Kidney (tissue), 22 donors: ENCODE measurements at places on chromosomes 7 and 10. TPM values are rescaled to one million over a fixed set of nuclear protein-coding genes. Genes with fewer than 3 reads are reported as not detected.

Gene GATA3
- total RNA-seq, result 23.5 TPM

Gene MYL7
- total RNA-seq, result not detected

Gene OPALIN
- total RNA-seq, result not detected

Gene PWWP2B
- total RNA-seq, result 24.3 TPM

Gene ANKRD22
- 3.6 TPM for total RNA-seq

Gene EGR2
- total RNA-seq, result 1.6 TPM

Gene RBM48
- total RNA-seq, result 14.4 TPM

Gene ZNF365
- total RNA-seq, result 1.0 TPM

Gene SLIT1
- 0.35 TPM for total RNA-seq

Gene ORAI2
- 45.6 TPM for total RNA-seq

DNA sequence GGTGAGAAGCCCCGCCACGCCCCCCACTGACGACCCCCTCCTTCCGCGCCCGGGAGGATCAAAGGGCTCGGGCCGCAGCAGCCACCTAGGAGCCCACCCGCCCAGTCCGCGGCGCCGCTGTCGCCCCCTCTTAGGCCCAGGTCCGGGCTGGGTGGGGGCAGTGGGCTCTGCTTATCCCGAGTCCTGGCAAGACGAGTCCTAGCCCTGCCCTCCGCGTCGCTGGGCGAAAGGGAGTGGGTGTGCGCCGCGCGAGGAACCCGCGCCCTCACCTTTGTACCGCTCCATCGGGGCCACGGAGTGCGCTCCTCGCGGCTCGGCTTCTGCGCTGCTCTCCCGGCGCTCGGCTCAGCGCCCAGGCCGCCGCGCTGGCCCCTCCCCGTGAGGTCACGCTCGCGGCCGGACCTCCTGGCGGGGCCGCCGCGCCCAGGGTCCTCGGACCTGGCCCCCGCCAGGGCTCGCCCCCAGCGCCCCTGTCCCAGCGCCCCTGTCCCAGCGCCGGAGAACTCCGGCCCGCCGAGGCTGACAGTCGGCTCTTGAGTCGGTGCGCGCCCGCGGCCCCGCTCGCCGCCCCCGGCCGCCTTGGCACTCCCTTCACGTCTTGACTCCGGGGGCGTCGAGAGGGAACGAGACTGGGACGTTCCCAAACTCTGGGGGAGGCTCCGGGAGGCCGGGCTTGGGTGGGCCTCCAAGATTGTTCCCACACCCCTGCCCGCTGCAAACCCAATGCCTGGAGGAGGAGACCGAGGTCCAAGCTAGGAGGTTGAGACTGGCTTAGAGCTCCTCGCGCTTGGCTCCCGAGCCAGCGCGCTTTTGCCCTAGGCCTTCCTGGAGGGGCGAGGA, at the start of gene AFAP1L2:
Gene AFAP1L2, minus strand, starts transcription at position 332 of the 840 bp plus-strand sequence. Its CDS starts 47 bp downstream, at position 285.
- DNase-seq, result peak; percentile 72

DNA sequence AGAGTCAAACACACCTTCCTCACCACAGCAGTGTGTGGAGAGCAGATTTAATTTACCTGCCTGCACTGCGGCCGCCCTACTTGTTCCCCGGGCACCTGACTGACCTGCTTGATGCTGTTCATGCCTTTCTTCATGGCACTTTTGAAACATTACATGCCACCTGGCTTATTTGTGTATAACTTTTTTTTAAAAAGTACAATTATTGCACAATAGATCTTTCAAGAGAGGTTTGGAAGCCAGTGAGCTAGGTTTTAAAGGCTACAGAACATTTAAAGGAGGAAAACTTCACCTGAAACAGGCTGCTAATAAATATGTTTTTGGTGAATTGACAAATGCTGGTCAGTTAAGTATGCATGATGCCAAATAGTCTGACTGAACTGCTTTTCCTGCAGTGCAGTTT, 33.1 kb downstream of the SLC18A2 start:
- DNase-seq, result no peak

- no peak for DNase-seq
Measured at GRCh38 chr10:89649051-89649450, 4.0 kb upstream of the PANK1 start.

DNA sequence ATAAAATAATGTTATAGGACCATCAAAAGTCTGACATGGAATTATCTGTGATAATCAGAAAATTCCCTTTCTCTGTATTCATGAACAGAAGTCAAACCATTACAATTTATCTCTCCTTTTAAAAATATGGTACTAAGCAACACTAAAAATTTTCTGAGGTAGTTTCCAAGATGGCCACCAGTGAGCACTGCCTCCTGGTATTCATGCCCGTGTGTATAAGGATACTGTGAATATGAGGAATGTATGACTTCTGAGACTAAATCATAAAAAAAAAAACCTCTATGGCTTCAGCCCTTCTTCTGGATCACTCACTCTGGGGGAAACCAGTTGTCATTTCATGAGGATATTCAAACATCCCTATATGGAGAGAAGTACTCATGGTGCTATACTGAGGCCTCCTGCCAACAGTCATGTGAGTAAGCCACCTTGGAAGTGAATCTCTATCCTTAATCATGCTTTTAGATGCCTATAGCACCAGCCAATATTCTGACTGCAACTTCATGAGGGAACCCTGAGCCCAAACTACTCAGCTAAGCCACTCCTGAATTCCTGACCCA, 41.1 kb downstream of the SIRT1 start:
- no peak for DNase-seq

DNA sequence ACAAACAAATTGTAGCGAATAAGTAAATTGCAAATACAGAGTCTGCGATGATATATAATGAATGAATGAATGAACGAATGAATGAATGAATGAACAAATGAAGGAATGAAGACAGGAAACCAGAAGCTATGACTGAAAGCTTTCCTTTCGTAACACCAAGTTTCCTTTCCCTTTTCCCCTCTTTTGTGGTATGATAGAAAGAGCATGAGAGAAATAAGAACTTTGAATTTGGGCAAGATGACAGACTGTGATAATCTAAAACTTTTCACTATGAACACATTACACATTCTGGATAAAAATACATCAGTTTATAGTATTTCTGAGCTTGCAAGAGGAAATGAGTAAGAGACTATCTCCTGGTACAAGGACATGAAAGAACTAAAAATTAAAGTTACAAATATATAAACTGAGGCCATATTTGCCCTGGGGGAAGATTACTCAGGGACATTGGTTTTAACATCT, 8.4 kb upstream of the UCN3 start:
- no peak for DNase-seq

GRCh38 chr7:127813991-127814541, 162.1 kb downstream of the SND1 start:
- no peak for DNase-seq

DNA sequence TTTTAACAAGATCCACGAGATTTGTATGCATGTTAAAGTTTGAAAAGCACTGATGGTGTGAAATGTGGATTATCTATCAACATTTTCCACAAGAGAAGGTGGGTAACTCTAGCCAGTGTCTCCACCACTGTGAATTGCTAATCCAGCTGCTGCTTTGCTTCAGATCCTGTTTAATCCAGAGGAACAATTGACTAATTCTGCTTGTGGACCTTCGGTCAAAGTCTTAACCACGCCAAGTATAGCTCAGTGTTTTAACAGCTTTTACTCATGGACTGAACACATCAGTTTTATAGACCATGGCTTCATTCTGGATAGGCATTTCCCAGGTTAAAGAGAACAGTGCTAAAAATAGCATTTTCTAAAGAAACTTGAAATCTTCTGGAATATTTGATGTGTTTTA, 23.5 kb downstream of the ADK start:
- peak; percentile 39 for DNase-seq

DNA sequence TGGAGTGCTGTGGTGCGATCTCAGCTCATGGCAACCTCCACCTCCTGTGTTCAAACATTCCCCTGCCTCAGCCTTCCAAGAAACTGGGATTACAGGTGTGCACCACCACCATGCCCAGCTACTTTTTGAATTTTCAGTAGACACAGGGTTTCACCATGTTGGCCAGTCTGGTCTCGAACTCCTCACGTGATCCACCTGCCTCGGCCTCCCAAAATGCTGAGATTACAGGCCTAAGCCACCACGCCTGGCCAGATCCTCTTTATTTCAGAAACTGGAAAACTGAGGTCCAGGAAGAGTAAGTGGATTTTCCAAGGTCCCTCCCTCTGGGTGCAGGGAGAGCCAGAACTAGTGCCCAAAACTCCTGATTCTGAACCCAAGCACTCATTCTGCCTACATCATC, 413.1 kb upstream of the AUTS2 start:
- DNase-seq, result no peak

- no peak for DNase-seq
Measured at GRCh38 chr10:122968698-122969097, 11.5 kb upstream of the PSTK start.

- DNase-seq, result no peak
Measured at GRCh38 chr7:44396496-44396895, 71.1 kb upstream of the CAMK2B start.

- DNase-seq, result no peak
Measured at GRCh38 chr7:155198901-155199845, 98.5 kb upstream of the INSIG1 start.

GRCh38 chr7:38453168-38453567, 178.0 kb downstream of the AMPH start:
- peak; percentile 12 for DNase-seq

DNA sequence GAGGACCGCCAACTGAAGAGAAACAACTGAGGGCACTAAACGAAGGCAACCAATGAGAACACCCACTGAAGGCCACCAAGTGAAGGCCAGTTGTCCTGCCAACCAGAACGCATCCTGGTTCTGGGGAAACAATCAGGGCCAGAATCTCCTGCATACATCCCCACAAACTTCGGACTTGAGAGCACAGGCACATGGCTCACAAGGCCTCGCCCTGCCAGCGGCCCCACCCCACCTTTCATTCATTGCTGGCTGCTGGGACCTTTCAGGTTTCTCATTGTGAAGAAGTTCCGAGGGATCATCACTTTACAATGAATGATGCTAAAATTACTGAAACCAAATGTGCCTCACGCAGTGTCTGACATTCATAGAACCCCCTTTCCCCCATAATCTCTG, 79.2 kb upstream of the ABI1 start:
- DNase-seq, result no peak

DNA sequence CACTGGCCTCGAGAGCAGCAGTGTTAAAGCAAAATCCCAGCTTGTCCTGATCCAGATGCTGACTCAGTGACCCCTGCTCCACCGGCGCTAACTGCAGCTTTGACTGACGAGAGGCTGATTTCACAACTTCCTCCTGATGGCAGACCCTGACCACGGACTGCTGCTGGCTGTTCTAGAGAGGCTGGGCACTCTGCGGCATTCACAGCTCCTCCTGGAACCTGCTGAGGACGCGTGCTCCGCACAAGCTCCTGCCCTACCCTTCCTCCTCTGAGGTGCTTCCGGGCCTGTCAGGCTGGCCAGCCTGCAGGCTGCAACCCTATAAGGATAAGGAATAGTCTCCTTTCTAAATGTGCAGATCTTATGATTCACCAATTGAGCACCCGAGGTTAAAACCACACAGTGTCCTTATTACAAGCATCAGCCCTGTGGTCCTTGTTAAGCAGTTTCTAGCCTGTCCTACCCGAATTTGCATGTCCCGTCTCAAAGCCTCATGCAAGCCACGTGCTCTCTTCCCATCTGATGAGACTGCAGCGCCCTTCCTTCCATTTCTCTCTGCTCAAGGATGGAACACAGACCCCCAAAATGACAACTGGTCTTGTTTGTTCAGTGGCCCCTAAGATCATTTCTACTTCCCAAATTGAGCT, 35.5 kb upstream of the NCAPG2 start:
- DNase-seq, result no peak

- no peak for DNase-seq
Measured at GRCh38 chr7:34145603-34146002, 240.3 kb downstream of the BMPER start.

- no peak for DNase-seq
Measured at GRCh38 chr10:123704812-123705211, 38.7 kb downstream of the GPR26 start.

- no peak for DNase-seq
Measured at GRCh38 chr7:81768951-81769778, 682 bp downstream of the HGF start.

- no peak for DNase-seq
Measured at GRCh38 chr10:73653701-73654100, 2.1 kb downstream of the SYNPO2L start.

GRCh38 chr10:120891365-120891764, 40.2 kb downstream of the WDR11 start:
- no peak for DNase-seq

DNA sequence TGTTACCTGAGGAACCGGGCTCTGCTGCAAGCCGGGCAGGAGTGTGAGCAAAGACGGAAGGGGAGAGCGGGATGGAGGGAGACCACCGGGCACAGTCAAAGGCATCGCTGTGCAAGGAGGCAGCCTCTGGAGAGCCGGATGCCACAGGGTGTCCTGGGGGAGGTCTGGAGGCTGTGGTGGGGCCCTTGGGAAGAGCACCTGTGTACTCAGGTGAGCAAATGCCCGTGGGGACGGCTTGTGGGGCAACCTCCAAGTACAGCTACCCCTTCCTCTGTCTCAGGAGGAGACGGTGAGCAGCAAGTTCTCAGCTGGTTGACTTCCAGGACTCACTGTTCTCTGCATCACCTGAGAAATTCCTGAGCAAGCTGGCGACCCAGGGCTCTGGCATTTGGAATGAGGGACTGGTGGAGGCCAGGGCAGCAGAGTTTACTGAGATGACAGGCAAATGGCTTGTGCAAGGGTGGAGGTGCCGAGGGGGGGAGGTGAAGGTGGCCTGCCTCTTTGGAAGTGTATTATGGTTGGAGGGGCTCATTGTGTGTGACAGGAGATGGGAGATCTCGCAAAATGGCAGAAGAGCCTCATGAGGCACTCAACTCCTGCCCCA, 345.2 kb upstream of the SHH start:
- DNase-seq, result no peak
